Activated T-cell treated with anti-CD3 and anti-CD28 coated beads, Interleukin-2, amount 50 U/mL, for 1 hour (primary cell): ENCODE measurements at places on chromosomes 6 and 20.

DNA sequence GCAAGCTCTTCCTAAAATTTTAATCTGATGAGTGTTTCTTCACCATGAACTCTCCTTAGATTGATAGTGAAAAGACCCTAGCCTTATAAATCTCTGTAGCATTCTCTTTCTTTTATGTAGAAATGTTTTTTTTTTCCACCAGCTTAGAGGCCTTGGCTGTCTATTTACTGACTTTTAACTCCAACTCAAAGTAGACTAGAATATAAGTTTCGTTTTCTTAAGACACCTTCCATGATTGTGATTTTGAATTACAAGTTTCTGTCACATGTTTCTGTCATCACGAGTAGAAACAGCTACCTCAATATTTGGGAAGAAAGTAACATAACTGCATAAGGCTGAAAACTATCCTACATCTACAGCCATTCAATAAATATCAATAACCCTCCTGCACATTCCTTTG, 17.8 kb downstream of the ADGRF4 start:
- DNase-seq, result no peak

GRCh38 chr6:44189257-44189656, 27.5 kb upstream of the MYMX start:
- no peak for DNase-seq

GRCh38 chr20:10654630-10655029, 19.2 kb downstream of the JAG1 start:
- no peak for DNase-seq

- no peak for DNase-seq
Observed at GRCh38 chr6:168964138-168964835, 289.4 kb downstream of the THBS2 start.

DNA sequence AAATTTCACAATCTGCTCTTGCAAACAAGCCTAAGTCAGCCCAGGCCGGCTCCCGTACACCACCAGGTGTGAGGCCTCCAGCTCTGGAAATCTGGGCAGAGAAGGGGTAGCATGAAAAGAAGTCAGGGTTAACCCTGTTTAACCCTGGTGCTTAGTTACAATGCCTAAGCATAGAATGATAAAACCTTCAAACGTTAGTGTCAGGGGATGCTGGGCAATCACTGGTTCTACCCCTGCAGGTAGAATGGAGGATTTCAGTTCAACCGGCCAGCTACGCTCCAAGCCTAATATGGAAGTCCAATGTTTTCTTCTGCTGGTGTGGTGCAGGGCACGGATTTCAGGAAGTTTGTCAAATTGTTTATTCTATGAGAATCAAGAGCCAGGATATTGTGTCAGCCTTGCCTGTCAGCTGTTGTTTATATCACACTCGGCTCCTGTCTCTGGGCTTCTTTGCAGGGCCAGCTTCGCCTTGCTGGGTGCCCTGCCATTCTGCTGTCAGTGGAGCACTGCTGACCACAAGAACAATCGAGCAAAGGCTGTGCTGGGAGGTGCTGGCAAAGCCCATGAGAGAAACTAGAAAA, 20.2 kb upstream of the CD93 start:
- no peak for DNase-seq

DNA sequence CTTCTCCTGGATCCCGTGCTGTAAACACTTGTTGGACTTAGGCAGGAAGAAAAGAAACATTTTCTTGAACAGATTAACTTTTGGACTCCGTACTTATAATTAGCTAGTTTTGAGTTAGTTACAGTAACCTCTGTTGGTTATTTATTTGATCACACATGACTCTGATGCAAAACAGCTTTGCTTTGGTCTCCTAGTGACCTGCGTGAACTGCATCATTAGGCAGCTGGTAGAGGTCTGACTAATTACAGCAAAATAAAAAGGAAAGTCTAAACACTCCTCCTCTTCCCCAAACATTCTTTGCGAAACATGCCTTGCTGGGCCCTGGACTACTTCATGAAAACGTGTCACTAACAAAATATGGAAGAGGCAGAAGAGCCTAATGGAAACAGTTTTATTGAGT, 61.1 kb upstream of the ZFP64 start:
- DNase-seq, result no peak

DNA sequence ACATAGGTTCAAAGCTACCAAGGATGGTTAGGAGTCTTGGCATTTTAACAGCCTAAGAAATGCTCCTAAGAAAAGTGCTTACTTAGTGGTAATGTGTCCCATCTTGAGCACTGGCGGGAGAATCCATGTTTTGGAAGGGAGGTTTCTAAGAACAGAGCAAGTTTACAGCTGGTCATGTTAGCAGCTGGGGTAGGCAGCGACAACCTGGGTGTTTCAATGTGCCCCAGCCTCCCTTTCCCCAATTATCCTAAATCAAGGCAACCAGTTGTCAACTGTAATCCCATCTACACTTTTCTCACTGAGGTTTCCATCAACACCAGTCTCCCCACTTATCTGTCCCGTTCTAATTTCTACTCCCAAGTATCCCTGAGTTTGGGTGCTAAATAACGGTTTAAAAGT, 1.6 kb upstream of the JAG1 start:
- no peak for DNase-seq

GRCh38 chr6:1368940-1369339, 20.4 kb upstream of the FOXF2 start:
- DNase-seq, result no peak

DNA sequence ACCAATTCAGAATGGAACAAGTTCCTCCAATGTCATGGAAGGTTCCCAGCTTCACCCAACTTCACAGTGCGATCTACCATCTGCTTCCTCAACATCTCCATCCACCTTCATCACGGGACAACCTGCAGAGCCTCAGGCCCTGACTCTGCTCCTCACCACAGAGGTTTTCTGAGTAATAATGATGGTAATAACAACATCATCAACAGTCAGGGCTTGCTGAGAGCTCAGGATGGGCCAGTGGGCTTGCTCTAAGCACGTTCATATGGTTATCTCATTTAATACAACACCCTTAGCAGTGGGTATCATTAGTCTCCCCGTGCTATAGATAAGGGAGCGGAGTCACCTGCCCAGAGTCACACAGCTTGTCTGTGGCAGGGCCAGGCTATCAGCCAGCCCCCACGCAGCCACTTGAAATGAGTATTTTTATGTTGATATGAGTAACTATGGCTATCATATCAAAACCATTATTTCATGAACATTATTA, 38.6 kb downstream of the PREX1 start:
- DNase-seq, result no peak

DNA sequence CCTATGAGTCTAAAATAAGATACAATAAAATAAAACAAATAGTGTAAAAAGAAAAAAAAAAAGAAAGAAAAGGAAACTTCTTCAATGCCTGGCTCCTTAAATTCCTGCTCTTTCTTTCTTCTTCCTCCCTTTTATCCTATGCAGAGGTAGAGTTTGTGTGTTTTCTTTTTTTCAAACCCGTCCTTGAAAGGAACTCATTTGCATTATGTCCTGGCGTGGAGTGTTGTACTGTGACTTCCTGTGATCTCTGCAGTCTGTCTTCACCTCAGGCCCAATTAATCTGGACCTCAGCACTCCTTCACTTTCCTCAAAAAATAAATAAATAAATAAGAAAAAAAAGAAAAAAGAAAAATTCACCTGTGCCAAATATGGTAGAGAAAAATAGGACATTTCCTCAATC, 541.9 kb upstream of the SPTLC3 start:
- no peak for DNase-seq

DNA sequence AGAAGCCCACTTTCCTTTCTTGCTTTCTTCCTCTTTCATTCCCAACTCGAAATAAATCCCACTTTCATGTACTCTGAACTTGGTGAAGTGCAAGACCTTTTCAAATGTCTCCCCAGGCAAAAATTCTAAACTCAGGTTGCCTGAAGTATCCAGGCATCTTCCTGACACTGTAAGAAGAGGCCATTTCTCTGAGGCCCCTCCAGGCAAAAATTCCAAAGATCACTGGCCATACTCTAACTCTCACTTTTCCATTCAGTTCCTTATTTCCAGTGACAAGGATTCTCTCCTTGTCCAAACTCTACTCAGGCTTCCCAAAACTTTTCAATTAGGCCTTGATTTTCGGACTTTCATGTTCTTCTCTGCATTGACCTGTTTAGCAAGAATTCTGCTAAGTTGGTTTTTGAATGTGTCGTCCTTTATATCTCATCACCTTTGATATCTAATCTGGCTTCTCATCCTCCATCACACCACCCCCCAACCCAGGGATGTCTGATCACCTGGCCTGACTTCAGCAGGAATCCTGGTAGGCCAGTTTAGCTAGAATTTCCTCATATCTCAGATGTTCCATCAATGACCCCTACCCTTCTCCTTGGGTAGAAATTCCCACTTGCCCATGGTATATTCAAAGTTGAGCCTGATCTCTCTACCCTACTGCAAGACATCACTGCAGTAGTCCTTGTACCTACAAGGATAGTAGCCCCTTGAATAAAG, 124.9 kb downstream of the RCAN2 start:
- no peak for DNase-seq

DNA sequence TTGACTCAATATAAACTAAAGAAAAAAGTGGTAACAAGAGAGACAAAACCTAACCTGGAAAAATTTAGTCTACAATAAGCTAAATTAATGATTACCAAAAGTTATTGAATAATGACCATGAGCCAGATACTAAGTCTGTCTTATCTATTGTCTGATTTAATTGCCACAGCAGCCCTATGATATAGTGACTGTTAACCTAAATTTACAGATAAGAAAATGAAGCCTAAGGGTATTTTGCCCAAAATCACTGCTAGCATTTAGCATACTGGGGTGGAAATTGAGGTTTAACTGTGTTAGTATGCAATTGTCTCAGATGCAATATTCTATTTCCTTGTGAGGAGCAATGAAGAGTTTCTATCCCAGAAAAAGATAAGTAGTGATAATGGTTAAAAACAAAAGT, 361.0 kb upstream of the EYS start:
- DNase-seq, result no peak

GRCh38 chr6:126826166-126826714, 292.2 kb upstream of the RSPO3 start:
- DNase-seq, result no peak

DNA sequence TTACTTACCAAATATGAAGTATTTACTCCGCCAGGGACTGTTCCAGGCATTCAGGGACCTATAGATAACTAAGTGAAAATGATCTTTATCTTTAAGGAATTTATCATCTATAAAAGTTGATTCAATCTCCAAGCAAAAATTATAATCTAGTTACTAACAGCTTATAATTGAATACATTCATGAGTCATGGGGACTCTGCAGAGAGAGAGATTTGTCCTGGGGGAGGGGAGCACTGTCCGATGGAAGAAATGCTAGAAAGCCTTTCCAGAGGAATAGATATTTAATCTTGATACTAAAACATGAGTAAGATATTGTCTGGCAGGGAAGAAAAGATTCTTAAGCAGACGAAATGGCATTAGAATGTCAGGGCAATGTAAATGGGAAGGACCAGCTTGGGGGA, 139.3 kb downstream of the CD164 start:
- no peak for DNase-seq

- no peak for DNase-seq
Observed at GRCh38 chr20:16083639-16084280, 489.5 kb downstream of the KIF16B start.

DNA sequence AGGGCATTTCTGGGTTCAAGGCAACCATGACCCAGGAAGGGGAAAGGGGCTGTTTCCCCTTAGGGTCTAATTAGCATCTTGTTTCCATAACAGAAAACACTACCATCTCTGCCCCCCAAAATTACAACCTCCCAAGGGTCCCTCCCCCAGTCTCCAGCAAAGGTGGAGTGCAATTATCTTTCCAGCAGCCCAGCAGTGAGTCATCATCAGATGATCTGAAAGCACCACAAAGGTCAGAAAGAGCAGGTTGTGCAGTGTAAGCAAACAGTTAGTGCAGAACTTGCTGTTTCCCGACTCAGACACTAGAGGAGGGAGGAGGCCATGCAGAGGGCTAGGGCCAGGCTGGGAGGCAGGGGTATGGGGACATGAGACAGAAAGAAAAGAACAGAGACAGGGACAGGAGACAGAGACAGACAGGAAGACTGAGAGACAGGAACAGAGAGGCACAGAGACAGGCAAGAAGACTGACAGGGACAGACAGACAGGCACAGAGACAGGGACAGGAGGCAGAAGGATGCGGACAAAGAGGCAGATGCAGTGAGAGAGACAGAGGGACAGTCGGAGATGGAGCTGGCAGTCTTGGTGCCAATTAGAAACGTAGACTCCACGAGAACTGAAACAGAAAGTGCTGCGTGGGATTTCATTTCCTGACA, 62.5 kb downstream of the PYGB start:
- no peak for DNase-seq

DNA sequence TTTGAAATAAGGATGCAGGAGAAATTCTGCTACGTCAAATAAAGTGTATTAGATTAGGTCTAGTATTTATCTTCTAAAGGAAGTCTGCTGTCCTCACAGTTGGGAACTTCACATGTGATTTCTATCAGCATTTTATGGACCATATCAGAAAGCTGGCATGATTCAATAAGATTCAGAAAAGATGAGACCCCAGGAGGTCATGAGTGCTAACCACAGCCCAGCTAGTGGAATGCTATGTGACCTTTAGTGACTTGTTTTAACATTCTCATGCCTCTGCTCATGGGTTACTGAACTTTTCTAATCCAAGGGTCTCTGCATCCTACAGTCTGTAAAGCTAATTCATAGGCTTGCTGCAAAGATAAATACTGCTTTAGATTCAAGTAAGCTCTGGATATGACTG, 150.1 kb downstream of the GMPR start:
- DNase-seq, result no peak
